ENCODE measurements at places on chromosomes 6 and 20.

DNA sequence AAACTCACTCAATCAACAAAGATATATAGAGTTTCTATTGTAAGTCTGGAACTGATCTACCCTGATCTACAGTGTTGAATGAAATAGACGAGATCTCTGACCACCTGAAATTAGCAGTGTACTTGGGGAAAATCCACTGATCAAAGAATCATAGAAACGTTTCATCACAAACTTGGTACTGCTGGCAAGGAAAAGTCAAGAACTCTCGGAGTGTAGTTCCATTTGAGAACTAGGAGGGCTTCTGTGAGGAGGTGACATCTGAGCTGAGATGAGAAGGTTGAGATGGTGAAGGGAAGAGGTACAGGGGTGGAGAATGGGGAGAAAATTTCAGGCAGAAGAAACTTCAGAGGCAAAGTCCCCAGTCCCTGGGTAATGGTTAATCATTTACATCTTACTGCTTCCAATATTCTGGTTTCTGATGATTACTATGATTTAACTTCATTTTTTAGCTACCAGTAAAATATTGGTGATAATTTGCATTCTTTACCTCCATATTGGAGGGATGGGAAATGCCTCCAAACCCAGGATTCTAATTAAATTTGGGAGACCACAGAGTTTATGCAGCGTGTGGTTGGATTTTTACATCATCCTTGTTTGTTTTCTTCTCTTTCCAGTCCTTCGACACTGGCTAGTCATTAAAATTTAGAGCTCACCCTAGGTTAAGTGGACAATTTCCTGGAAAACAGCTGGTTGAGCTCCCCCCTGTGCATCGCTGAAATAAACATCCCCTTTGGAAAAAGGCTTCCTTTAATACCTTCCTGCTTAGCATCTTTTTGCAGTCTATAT, 191.9 kb downstream of the BCAS1 start:
- DNase-seq: no peak

DNA sequence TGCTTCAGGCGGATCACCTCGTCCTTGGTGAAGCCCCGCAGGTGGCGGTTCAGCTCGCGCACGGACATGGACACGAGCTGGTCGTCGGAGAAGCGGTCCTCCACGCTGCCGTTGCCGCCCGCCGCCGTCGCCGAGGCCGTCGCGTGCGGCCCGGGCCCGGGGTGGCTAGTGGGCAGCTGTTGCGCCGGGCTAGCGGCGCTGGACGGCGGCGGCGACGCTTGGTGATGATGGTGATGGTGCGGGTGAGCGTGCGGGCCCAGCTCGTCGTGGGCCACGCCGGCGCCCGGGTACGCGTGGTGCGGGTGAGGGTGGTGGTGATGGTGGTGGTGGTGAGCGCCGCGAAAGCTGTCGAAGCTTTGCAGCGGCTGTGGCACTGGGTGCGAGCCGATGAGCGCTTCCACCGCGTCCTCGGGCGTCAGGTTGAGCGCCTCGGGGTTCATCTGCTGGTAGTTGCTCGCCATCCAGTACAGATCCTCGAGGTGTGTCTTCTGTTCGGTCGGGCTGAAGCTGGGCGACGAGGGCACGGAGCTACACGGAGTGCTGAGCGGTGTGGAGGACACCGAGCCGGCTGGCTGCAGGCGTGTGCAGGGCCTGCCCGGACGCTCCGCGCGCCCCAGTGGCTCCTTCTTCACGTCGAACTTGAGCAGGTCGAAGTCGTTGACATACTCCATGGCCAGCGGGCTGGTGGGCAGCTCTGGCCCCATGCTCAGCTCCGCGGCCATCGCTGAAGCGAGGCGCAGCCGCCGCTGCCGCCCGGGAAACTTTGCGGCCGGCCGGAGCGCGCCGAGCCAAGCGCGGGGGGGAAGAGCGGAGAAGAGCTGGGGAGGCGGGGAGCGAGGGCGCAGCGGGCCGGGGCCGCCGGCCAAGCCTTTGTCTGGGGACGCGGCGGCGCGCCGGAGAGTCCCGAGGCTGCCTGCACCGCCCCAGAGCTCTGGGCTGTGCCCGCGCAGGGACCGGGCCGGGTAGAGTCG, 622 bp downstream of the MAFB start:
- DNase-seq: no peak

- DNase-seq: no peak
Measured at GRCh38 chr20:33353013-33353402, 48.3 kb downstream of the CDK5RAP1 start.

DNA sequence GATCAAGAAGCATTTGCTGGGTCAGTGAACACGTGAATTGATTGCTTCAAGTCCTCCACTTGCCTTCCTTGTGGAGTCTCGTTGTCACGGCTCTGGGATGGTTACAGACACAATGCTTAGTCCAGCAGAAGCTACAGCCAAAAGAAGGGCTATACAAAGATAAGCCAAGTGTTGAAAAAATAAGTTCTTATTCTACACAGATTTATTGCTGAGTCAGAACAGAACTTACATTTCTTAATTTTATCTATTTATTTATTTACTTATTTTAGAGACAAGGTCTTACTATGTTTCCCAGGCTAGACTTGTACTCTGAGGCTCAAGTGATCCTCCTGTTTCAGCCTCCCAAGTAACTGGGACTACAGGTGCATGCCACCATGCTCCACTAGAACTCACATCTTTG, 199.0 kb downstream of the MYLK4 start:
- DNase-seq: no peak

GRCh38 chr6:139611327-139612134, 237.1 kb upstream of the CITED2 start:
- DNase-seq: no peak

GRCh38 chr20:49790077-49790798, 22.4 kb upstream of the SLC9A8 start:
- no peak for DNase-seq

DNA sequence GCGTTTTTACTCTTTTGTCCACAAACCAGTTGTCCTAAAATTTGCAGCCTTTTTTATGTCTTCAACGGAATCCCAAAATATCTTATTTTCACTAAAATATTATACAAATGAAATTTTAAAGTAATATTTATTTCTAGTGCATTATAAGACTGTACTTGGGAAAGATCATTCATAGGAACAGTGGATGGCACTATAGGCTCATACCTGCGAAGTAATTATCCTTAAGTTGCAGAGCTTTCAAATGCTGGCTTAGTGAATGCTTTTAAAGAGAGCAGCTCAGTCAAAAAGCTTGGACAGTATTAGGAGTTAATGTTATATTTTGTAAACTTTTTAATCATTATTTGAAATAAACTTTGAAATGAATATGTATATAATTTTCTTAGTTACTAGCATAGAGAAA, 254.9 kb downstream of the CDKAL1 start:
- DNase-seq: peak; percentile 34

DNA sequence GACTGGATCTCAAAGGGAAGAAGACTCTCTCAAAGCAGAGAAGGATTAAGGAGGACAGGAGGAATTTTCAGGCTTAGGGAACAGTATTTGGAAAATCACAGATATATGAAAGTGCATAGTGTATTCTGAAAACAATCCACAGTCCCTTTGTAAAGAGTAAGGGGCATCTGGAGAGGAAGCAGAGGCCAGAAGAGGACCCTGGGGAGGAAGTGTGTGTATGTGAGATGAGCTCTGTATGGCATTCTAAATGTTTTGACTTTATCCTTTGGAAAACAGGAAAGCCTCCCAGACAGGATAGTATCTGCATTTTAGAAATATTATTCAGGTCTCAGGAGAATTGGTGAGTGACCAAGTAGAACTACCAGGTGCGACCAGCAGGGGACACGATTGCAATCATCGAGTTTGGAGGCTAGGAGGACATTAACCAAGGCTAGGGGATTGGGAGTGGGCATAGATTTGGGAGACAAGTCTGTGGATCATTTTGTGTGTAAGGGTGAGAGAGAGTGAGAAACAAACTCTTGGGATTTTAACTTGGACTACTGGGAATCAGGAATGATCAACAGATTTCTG, 38.3 kb upstream of the FAM184A start:
- no peak for DNase-seq

- no peak for DNase-seq
Measured at GRCh38 chr6:45806172-45806571, 209.5 kb downstream of the CLIC5 start.

- DNase-seq: no peak
Measured at GRCh38 chr6:17242087-17242486, 39.1 kb upstream of the RBM24 start.

DNA sequence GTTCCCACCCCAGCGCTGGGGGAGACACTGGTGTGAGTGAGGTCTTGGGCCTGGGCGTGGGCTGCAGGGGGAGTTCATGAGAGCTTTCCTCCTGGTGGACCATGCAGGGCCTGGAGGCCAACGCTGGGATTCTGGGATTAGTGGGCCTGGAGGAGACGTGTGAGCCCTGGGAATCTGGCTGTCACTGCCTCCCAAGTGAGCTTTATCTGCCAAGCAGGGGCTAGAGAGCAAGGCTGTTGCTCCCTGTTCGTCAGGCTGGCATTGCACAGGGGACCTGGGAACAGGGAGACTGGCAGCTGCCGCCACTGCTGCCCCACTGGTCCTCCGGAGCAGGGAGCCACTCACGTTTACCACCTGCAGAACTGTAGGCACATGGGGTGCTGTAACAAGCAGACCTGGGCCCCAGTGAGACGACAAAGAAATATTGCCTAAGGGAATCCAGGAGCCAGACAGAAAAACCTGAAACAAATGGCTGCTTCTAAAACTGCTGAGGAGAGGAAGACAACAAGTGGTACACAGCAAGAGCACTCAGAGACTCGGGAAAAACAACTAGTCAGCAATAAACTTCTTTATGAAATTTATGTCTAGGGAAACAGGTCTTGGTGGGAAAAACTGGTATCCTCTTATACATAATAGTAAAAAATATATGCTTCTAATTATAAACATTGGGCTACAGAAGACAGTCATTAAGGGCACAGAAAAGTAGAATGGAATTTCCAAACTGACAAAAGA, 45.2 kb downstream of the PPP1R3G start:
- no peak for DNase-seq

DNA sequence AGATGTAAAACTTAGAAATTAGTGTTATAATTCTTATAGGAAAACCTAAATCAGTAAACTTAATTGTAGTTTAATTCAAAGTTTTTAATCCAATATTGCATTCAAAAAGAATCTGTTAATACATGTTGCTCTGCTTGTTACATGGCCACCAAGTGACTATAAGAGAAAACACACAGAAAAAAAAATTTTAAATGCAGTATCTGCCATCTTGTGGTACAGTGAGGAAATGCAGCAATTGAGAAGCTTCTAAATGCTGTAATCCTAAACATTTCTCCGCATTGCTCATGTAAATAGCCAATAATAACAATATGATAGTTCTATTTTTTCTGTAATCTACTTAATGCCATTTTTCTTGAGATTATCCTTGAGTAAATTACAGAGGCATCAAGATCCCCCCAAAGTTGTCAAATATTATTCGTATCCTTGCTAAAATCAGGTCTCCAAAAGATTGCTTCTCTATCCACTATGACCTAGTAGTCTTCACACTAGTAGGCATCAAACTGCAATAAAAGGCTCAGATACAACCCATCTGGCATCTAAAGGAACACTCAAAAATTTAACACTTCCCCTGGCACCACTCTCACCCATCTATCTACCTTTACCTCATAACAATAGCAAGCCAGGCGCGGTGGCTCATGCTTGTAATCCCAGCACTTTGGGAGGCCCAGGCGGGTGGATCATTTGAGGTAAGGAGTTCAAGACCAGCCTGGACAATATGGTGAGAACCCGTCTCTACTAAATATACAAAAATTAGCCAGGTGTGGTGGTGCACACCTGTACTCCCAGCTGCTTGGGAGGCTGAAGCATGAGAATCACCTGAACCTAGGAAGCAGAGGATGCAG, 34.6 kb downstream of the HDAC2 start:
- peak; percentile 9 for DNase-seq

DNA sequence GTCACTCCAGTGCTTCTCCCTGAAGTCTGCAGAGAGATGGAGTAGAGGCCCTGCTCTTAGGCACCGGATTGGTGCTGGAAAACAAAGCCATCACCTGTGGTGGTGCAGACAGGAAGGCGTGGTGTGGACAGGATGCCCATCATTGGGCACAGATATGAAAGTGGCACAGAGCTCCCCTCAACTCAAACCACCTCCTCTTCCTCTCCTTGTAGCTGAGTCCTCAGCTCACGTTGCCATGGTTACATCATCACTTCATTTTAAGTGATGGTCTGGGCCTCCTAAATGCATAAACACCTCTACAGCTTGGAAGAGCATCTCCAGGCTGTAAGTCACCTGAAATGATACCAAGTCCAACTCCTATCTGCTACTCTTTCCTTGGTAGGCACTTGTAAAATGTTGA, 8.0 kb upstream of the RTF2 start:
- no peak for DNase-seq

DNA sequence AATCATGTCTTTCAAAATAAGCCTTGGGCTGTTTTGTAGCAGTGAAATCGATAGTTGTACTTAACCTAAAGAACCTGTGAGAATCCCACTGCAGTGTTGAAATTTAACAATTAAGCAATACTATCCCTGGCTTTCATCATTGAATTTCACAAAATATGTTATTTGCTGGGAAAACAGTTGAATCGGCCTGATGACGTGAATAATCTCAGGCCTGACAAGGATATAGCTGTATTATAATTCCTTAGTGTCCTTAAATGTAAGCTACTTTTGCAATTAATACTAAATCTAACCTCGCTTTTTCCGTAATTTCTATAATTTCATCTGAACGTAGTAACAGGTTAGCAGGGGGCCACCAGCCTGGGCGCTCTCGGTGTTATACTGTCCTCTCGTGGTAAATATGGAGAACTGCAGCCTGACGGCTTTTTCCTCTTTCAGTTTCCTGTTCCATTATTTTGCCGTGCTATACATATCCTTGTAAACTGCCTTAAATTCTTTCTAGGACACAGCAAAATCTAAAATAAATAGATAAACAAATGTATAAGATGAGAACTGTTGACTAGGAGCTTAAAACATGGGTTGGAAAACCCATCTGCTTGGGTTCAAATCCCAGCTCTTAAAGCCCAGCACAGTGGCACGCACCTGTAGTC, 24.0 kb downstream of the MTFR2 start:
- peak; percentile 31 for DNase-seq

DNA sequence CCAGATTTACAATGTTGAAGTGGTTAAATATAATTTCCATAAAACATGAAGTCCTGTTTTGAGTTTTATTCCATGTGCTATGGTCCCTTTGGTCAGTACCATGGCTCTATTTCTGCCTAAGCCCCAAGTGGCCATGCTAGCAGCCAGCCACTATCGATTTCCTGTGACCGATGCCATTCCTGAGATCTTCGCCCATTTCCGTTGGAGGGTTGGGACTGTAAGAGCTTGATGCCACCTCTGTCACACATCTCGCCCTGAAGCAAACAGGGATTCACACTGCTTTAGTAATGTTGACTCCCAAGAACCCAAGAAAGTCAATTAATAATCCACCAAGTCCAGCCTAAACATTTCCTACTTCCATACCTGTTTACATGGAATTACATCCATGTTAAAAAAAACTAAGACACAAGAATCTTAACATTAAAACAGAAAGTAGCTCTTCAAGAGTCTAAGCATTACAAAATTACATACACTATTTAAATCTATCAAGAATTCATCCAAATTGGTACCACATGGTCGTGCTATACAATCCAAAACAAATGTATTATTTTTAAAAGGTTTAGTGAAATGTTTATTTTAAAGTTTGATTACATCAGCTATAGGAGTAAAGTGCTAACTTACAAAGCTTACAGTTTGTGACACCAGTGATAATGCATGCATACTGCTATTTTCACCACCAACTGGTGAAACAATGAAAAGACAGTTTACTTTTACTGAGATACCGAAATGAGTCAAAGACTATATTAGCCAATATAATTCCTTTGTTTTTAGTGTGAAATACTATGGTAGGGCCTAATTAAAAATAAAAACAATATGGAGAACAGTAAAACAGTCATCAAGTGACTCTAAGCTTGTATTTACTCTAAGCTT, 2.5 kb downstream of the RBM39 start:
- no peak for DNase-seq

Measured in NCI-H524 (cell line).